ENCODE measurements at places on chromosomes 1 and 21.
A peak's percentile ranks its signal among the peaks of the same experiment; 100 is the strongest.

- DNase-seq, result no peak
Observed at GRCh38 chr1:39268906-39269305, 64.4 kb downstream of the MACF1 start.

GRCh38 chr1:218931324-218931723 is 242.4 kb upstream of the LYPLAL1 start:
- no peak for DNase-seq

DNA sequence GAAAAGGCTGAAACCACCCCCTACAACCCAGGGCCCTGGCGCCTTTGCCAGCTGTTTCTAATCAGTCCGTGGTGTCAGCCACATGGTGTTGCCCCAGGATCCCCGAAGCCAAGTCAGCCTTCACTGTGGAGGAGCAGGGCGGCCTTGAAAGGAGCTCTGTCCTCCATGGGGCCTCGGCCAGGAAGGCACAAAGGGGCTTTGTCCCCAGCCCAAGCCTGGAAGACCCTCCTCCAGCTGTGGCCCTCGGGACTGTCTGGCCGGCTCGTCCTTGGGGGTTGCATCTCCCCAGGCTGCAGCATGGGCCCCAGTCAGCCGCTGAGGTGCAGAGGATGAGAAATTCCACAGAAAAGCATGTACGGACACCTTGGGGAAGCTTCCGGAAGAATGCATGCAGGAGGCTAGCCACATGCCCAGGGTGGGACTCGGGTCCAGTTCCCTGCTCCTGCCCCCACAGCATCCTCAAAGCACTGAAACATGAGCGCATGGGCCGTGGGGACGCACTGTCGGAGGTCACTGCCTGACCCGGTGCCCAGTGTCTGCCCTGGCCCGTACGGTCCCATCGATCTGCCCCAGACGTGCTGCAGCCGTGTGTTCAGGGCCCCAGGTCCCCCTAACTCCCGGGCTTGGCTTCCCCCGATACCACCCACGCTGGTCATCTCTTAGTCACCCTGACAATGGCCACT is 38.6 kb upstream of the POFUT2 start:
- no peak for DNase-seq

DNA sequence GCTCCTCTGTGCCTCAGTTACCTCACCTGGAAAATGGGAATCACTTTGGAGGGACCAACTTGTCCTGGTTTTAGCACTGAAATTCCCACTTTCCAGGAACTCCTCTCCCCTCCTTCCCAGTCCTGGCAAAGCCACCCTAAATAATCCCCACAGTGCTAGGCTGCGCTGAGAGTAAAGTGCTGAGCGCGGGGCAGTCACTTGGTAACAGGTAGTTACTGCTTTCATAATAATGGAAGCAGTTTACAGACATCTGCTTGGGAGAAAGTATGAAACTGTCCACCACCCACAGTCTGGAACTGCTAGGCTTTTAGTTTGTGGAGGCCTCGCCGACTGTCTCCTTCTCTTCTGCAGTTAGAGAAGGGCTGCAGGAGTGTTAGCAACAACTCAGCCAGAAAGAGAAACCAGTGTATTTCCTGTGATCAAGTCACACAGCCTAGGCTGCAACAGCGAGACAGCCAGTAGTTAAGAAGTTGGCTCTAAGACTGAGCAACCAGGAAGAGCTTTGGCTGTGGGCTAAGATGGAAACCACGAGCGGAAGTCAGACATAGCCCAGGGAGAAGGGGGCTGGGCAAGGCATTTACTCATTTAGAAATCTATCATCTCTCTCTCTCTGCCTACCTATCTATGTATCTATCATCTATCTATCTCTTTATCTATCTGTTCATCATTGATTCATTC is 30.8 kb upstream of the ABCG1 start:
- DNase-seq, result peak; percentile 90

GRCh38 chr1:82399093-82399492 is 598.4 kb downstream of the ADGRL2 start:
- no peak for DNase-seq

- no peak for DNase-seq
Observed at GRCh38 chr21:36756527-36756926, 57.6 kb downstream of the SIM2 start.

GRCh38 chr1:74579425-74579824 is 67.0 kb upstream of the LRRC53 start:
- no peak for DNase-seq

DNA sequence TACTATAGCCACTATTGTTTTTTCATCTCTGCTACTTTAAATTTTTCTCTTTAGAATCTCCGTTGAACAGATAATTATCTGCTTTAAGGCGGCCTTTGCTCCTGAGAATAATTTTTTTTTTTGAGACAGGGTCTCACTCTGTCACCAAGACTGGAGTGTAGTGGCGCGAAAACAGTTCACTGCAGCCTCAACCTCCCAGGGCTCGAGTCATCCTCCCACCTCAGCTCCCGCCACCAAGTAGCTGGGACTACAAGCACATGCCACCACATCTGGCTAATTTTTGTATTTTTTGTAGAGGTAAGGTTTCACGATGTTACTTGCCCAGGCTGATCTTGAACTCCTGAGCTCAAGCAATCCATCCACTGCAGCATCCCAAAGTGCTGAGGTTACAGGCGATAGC is 28.6 kb downstream of the TRIT1 start:
- DNase-seq, result no peak

- DNase-seq, result peak; percentile 65
Observed at GRCh38 chr1:112954945-112955772, 837 bp downstream of the SLC16A1 start.

- DNase-seq, result no peak
Observed at GRCh38 chr1:30809514-30810263, 52.1 kb upstream of the LAPTM5 start.

DNA sequence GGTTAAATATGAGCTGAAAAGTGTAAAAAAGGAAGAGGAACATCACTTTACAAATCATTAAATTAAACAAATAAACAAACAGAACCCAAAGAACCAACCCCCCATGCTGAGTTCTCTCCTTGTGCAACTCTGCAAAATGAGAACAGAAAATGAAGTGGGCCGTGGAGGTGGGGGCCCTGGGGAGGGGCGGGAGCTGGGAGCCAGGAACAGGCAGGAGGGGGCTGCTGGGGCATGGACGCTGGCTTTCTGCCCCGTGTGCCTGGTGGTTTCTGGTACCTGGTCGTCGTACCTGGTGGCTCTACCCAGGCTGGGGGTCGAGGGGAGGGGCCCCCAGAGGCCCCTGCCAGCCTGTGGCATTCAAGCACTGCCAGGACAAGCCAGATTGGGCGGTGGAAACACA is 10.8 kb downstream of the GPR37L1 start:
- DNase-seq, result no peak

GRCh38 chr21:39461419-39461818 is 9.6 kb downstream of the SH3BGR start:
- no peak for DNase-seq

DNA sequence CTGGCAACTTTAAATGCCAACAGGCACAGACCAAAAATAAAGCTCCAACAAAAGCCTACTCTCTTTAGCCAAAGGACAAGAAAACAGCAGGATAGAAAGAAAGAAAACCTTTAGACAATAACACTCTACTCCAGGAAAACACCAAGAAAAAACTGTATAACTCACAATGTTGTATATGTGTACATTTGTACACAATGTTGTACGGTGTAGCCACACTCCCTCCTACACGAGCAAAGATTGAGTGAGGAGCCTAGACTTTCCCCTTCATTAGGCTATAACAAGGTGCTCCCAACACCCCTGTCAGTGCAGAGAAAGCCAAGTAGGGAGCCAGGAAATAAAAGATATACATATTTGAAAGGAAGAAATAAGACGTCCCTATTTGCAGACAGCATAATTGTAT is 24.0 kb downstream of the GJA4 start:
- DNase-seq, result no peak

Data from naive thymus-derived CD8-positive, alpha-beta T cell (primary cell).